ENCODE measurements at places on chromosomes 5 and 9. TPM values are rescaled to one million over a fixed set of nuclear protein-coding genes. Genes with fewer than 3 reads are reported as not detected.

The MARCOL gene
- polyA plus RNA-seq: not detected

DNA sequence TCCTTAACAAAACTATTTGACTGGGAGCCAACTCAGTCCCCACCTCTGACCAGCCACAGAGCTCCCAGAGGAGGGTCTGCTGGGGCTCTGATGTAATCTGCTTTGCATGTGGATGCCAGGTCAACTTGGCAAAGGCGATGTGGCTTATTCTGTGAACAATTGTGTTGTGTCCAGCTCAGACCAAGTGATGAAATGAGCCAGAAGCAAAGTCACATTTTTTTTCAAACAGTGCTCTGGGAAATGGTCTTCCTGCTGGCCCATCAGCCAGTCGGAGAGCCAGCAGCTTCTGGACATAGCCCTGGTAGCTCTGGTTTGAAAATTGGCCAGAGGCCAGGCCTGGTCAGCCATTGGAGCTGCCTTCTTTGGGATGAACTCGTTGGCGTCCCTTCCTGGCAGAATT is 86.5 kb downstream of the ANGPTL2 start:
- DNase-seq: no peak
- H3K27me3 ChIP-seq: no peaks in the 10 kb centered on the region
- no peaks in the 10 kb centered on the region for H3K4me1 ChIP-seq
- no peaks in the 10 kb centered on the region for H3K36me3 ChIP-seq
- no peak overlapping the region for H3K27ac ChIP-seq
- H3K4me3 ChIP-seq: no peak overlapping the region

DNA sequence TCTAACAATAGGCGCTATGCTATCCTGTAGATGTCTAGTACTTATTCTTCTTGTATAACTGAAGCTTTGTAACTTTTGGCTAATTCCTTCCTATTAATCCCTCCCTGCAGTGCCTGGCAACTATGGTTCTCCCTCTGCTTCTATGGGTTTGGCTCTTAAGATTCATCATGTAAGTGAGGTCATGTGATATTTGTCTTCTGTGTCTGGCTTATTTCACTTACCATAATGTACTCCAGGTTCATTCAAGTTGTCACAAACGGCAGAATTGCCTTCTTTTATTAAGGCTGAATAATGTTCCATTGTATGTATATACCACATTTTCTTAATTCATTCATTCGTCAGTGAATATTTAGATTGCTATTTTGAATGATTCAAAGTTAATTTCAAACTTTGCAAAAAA is 149.9 kb upstream of the GAS1 start:
- H3K36me3 ChIP-seq: no peaks in the 10 kb centered on the region
- DNase-seq: no peak
- no peak overlapping the region for H3K27ac ChIP-seq
- H3K27me3 ChIP-seq: no peaks in the 10 kb centered on the region
- H3K4me1 ChIP-seq: no peaks in the 10 kb centered on the region

The FAM78A gene
- 4.1 TPM for polyA plus RNA-seq

DNA sequence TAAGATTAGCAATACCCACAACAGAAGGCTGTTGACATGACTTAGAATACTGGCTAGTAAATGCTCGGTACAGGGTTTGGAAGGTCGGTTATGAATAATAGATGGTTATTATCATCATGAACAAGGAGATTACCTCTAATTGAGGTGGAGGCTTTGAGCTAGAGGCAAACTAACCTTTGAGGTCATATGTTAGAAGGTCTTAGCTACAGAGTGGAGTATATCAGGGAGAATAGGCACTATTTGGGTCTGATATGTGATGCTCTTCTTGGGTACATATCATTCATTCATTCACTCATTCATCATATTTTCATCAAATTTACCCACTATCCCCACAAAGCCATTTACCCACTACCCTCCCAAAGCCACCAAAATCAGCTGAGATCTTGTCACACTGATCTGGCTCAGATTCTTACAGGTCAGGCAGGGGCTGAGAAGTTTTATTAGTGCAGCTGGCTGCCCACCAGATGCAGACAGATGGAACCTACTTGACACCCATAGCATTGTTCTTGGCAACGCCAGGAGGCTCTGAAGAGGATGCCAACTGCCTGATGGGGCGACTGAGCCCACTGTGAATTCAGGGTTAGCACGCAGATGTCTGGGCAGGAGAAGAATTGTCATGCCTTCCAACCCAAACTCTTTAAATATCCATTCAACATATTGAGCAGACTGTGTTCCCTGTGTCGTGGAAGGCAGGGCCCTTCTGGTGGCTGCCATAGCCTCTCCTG is 90.2 kb upstream of the SH3PXD2B start:
- H3K4me1 ChIP-seq: peaks cover 3% of the 10 kb centered on the region
- no peak for DNase-seq
- no peaks in the 10 kb centered on the region for H3K36me3 ChIP-seq
- H3K4me3 ChIP-seq: no peak overlapping the region
- H3K27me3 ChIP-seq: peaks cover 2% of the 10 kb centered on the region

Measured in H1 (cell line).